ENCODE measurements at places on chromosomes 11 and 22.

DNA sequence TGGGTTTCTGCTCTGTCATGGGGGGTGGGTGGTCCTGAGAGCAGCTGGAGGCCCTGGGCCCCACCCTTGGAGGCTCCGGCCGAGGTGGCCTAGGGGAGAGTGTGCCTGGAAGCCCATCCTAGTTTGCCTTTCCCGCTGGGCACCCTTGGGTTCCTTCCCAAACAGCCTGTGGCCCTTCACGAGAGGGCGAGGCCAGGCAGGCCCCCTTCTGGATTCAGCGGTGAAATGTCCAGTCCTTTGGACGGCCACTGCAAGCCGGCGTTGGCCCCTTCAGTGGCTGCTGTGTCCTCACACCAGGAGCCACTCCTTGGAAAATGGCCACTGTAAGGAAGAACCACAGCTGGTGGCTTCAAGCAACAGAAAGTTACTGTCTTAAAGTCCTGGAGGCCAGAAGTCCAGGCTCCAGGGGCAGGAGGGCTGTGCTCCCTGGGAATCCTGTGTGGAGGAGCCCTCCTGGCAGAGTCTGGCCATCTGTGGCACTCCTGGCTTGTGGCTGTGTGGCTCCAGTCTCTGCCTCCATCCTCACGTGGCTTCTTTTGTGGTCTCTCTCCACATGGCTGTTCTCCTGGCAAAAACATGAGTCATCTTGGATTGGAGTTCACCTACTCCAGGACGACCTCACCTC, 854.1 kb downstream of the TBC1D22A start:
- no peak for DNase-seq

GRCh38 chr11:2531277-2531986, 86.6 kb downstream of the KCNQ1 start:
- peak; percentile 53 for DNase-seq

- DNase-seq: no peak
These were observed 288.1 kb downstream of the ETS1 start for GRCh38 chr11:128299132-128299726.

DNA sequence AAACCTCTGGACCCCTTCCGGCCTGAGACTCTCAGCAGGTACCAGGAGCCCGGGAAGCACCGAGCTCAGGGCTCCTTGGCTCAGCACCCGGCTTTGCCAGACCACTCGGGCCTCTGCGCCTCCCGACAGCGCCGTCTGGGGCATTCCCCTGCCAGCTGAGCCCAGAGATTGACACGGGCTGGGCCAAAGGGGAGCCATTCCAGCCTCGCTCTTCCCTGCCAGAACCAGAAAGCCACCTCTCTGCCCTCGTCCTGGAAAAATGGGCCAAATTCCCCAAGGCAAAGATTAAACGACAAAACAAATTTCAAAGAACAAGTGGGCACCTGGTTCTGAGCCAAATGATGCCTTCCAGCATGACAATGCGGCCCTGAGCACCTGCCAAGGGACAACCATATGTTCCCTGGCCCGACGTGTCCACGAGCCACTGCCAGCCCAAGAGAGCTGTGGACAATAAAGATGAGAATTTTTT, 59.3 kb downstream of the CELSR1 start:
- DNase-seq: no peak

DNA sequence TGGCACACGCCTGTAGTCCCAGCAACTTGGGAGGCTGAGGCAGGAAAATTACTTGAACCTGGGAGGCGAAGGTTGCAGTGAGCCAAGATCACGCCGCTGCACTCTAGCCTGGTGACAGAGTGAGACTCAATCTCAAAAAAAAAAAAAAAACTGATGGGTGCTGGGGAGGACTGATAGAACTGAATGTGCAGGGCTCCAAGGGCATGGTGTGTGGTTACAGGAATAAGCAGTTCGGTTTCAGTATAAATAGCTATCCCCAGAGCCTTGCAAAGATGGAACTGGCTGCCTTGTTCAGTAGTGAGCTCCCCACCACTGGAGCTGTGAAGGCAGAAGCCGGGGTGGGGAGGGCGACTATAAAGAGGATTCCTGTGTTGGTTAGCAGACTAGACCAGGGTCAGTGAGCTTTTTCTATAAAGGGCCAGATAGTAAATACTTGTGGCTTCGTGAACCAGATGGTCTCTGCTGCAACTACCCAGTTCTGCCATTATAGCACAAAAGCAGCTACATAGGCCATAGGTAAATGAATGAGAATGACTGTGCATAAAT, 5.9 kb downstream of the TOM1 start:
- no peak for DNase-seq

GRCh38 chr11:116576526-116576925, 196.3 kb downstream of the BUD13 start:
- DNase-seq: no peak

GRCh38 chr11:1752907-1753228, 2.5 kb upstream of the IFITM10 start:
- DNase-seq: no peak

GRCh38 chr11:2309251-2310072, 7.6 kb downstream of the TSPAN32 start:
- DNase-seq: no peak

DNA sequence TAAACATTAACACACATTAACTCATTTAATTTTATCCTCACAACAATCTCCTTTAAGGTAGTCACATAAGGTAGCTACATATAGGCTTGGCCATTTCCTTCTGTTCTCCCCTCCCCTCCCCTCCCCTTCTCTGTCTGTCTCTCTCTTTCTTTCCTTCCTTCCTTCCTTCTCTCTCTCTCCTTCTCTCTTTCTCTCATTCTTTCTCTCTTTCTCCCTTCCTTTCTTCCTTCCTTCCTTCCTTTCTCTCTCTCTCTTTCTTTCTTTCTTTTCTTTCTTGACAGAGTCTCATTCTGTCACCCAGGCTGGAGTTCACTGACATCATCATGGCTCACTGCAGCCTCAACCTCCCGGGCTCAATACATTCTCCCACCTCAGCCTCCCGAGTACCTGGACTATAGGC, 22.3 kb upstream of the NUP160 start:
- DNase-seq: no peak

DNA sequence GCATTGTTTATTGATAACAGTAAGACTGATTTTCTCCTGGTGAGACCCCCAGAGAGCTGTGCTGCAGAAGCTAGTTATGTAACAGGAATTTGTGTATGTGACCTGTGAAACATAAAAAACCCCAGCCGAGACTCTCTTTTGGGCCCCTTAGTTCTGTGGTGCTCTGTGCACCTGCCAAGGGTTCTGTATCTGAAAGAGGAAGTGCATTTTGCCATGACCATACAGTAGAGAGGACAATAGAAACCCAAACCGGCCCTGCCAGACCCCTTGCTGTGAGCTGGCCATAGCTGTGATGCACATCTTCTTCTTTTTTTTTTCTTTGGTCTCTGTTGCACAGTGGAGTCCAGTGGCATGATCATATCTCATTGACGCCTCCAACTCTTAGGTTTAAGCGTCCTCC, 31.4 kb upstream of the APOL5 start:
- DNase-seq: no peak

- DNase-seq: no peak
These were observed 20.4 kb downstream of the FCHSD2 start for GRCh38 chr11:73121692-73122091.

DNA sequence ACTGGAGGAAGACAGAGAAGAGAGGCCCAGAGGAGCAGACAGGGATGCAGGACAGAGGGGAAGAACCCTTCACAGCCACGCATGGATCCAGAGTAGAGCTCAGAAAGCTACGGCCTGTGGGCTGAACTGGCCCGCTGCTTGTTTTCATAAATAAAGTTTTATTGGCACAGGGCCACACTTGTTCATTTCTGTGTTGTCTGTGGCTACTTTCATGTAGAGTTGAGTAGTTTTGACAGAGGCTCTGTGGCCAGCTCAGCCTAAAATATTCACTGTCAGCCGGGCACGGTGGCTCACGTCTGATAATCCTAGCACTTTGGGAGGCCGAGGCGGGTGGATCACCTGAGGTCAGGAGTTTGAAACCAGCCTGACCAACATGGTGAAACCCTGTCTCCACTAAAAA, 26.2 kb upstream of the GAL start:
- no peak for DNase-seq

GRCh38 chr11:69048031-69048693, 570 bp upstream of the TPCN2 start:
- DNase-seq: no peak
